ENCODE measurements at places on chromosomes 3 and 15.

GRCh38 chr3:138678874-138679392, 70.4 kb downstream of the FAIM start:
- peaks cover 16% of the 10 kb centered on the region for H3K36me3 ChIP-seq
- H3K27ac ChIP-seq = no peak overlapping the region
- no peaks in the 10 kb centered on the region for H3K27me3 ChIP-seq
- no peak overlapping the region for H3K4me3 ChIP-seq
- H3K4me1 ChIP-seq = peaks cover 19% of the 10 kb centered on the region
- no peak for DNase-seq

DNA sequence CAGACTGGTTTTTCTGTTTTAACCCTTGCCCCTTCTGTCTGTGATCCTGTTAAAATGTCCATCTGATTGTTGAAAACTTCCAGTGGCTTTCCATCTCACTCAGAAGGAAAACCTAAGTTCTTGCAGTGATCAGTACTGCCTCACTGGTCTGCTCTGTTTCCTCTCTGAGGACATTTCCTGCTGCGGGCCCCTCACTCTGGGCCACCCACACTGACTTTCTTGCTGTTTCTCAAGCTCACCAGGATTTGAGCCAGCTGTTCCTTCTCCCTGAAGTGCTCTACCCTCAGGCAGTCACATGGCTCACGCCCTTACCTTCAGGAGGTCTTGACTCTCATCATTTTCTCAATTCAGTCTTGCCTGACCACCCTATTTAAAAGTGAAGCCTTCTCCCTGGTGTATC, 1.8 kb downstream of the GRK7 start:
- H3K36me3 ChIP-seq = no peaks in the 10 kb centered on the region
- H3K27me3 ChIP-seq = peaks cover 2% of the 10 kb centered on the region
- no peak overlapping the region for H3K27ac ChIP-seq
- no peak overlapping the region for H3K4me3 ChIP-seq
- no peak for DNase-seq
- H3K4me1 ChIP-seq = no peaks in the 10 kb centered on the region

DNA sequence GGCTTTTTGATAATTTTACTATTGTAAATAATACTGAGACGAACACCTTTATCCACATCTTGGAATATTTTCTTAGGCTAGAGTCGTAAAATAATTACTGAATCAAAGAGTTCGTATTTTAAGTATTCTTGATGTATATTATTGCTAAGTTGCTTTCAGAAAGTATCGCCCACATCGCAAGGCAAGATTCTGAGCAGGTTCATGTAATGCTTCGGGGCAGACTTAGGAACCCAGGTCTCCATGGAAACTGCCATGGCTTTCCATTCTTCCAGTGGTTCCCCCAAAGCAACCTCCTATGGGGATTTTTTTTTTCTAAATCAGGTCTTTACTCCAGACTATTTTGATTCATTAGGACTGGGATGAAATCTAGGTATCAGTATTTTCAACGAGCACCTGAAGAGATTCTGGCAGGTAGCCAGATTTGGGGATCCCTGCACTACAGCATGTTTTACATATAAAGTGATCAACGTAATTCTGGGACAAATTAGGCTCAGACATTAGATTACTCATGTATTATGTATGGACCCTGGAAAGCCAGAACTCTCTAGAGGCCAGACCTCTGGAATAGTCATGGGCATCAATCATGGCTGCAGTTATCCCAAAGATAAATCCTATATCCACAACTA, 86.5 kb downstream of the B3GNT5 start:
- no peak for DNase-seq
- no peak overlapping the region for H3K4me3 ChIP-seq
- H3K4me1 ChIP-seq = no peaks in the 10 kb centered on the region
- H3K27me3 ChIP-seq = no peaks in the 10 kb centered on the region
- H3K36me3 ChIP-seq = no peaks in the 10 kb centered on the region

GRCh38 chr3:84946240-84946639, 12.5 kb upstream of the CADM2 start:
- no peaks in the 10 kb centered on the region for H3K4me1 ChIP-seq
- no peak overlapping the region for H3K4me3 ChIP-seq
- no peak overlapping the region for H3K27ac ChIP-seq
- no peak for DNase-seq
- no peaks in the 10 kb centered on the region for H3K36me3 ChIP-seq
- no peaks in the 10 kb centered on the region for H3K27me3 ChIP-seq

- H3K4me3 ChIP-seq = no peak overlapping the region
- no peaks in the 10 kb centered on the region for H3K36me3 ChIP-seq
- H3K27ac ChIP-seq = peak overlapping the region; percentile 92
- no peak for DNase-seq
- H3K4me1 ChIP-seq = peaks cover 4% of the 10 kb centered on the region
These were observed 29.4 kb upstream of the UBL7 start for GRCh38 chr15:74490339-74490689.

GRCh38 chr15:44719293-44719999, 8.1 kb downstream of the B2M start:
- no peaks in the 10 kb centered on the region for H3K27me3 ChIP-seq
- H3K4me3 ChIP-seq = no peak overlapping the region
- no peaks in the 10 kb centered on the region for H3K36me3 ChIP-seq
- no peaks in the 10 kb centered on the region for H3K4me1 ChIP-seq
- H3K27ac ChIP-seq = no peak overlapping the region

DNA sequence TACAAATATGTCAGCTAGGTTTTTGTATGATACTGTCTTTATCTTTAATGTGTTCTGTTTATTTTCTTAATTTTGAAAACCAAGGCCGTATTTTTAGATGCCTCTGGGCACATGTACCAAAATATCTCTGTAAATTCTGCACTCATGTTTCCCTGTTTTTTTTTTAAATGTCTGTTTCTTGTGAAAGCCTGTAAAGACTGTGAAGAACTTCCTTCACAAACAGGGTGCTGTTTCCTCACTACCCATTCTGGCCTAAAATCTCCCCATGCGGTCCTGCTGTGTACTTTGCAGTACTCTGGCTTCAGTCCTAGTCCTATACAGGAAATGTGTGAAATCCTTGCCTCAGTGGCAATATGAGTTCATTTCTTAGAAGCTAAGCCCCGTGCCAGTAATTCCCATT, 133.4 kb upstream of the ZBTB20 start:
- no peaks in the 10 kb centered on the region for H3K36me3 ChIP-seq
- DNase-seq = no peak
- H3K4me1 ChIP-seq = no peaks in the 10 kb centered on the region
- H3K4me3 ChIP-seq = no peak overlapping the region
- no peaks in the 10 kb centered on the region for H3K27me3 ChIP-seq

GRCh38 chr15:50112488-50113186, 6.4 kb downstream of the ATP8B4 start:
- no peaks in the 10 kb centered on the region for H3K27me3 ChIP-seq
- H3K4me3 ChIP-seq = no peak overlapping the region
- peaks cover 4% of the 10 kb centered on the region for H3K4me1 ChIP-seq
- no peak overlapping the region for H3K27ac ChIP-seq

DNA sequence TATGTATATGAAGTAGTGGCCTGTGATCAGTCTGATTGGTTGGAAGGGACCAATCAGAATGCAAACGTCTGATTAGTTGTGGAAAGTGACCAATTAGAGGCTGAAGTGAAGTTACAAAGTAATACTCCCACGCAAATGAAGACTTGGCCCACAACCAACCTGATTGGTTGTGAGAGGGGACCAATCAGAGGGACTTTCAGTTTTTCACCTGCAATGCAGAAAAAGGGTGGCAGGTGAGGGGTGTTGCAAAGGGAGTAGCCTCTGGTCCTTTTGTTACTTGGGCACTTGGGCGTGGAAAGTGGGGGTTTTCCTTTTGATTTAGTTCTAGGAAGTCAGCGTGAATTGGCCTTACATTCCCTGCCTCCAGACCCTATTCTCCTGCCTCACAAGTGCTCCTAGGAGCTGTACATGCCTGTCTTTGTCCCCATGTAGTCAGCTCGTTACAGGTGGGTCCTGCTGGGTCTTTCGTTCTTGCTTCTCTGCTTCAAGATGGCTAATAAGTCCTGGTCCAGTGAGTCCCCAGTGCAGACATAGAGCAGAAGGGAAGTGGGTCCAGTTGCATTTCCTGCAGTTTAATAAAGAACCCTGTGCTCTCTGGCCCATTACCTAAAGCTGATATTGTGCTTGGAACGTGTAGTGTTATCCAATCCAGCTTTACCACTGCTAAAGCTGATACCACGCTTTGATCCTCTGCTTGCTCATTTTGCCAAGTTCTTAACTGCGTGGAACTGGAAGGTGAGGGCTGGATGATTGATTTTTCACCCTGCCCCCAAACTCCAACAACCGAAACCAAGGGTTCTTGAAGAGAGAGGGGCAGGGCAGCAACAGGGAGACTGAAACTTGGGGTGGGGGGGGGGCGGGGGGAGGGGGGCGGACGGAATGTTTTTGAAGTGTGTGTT, 46.0 kb upstream of the CD47 start:
- no peaks in the 10 kb centered on the region for H3K27me3 ChIP-seq
- DNase-seq = no peak
- no peaks in the 10 kb centered on the region for H3K36me3 ChIP-seq
- no peak overlapping the region for H3K27ac ChIP-seq
- H3K4me1 ChIP-seq = no peaks in the 10 kb centered on the region
- no peak overlapping the region for H3K4me3 ChIP-seq

GRCh38 chr3:179682426-179683080, 29.7 kb downstream of the USP13 start:
- no peak overlapping the region for H3K4me3 ChIP-seq
- H3K4me1 ChIP-seq = peaks cover 4% of the 10 kb centered on the region
- peaks cover 6% of the 10 kb centered on the region for H3K36me3 ChIP-seq
- H3K27ac ChIP-seq = no peak overlapping the region
- H3K27me3 ChIP-seq = peaks cover 3% of the 10 kb centered on the region

GRCh38 chr3:133294253-133294652, 105.6 kb upstream of the BFSP2 start:
- H3K4me3 ChIP-seq = no peak overlapping the region
- DNase-seq = no peak
- H3K27me3 ChIP-seq = peaks cover 2% of the 10 kb centered on the region
- H3K36me3 ChIP-seq = no peaks in the 10 kb centered on the region

GRCh38 chr3:1969281-1969680, 129.4 kb upstream of the CNTN4 start:
- no peak for DNase-seq
- no peaks in the 10 kb centered on the region for H3K36me3 ChIP-seq
- H3K27ac ChIP-seq = no peak overlapping the region
- H3K27me3 ChIP-seq = no peaks in the 10 kb centered on the region

DNA sequence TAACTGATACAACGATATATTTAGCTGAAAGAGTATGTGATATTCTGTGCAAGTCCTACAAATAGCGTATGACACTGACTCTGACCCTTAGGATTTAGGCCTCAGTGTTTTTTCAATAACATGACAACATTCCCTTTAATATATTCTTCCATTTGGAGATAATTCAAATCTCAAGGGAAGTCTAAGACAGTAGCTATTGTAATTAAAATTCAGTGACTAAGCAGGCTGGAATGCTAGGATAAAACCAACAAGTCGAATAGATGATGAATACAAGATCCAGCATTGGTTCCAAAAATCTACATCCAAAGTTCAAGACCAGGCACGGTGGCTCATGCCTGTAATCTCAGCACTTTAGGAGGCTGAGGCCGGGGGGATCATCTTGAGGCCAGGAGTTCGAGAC, 56.2 kb downstream of the QTRT2 start:
- DNase-seq = no peak
- H3K36me3 ChIP-seq = no peaks in the 10 kb centered on the region
- H3K27ac ChIP-seq = no peak overlapping the region
- H3K27me3 ChIP-seq = no peaks in the 10 kb centered on the region

- H3K27ac ChIP-seq = no peak overlapping the region
- H3K4me1 ChIP-seq = no peaks in the 10 kb centered on the region
- DNase-seq = no peak
- no peaks in the 10 kb centered on the region for H3K27me3 ChIP-seq
- H3K36me3 ChIP-seq = no peaks in the 10 kb centered on the region
- no peak overlapping the region for H3K4me3 ChIP-seq
These were observed 35.4 kb downstream of the CCDC191 start for GRCh38 chr3:114020907-114021306.

DNA sequence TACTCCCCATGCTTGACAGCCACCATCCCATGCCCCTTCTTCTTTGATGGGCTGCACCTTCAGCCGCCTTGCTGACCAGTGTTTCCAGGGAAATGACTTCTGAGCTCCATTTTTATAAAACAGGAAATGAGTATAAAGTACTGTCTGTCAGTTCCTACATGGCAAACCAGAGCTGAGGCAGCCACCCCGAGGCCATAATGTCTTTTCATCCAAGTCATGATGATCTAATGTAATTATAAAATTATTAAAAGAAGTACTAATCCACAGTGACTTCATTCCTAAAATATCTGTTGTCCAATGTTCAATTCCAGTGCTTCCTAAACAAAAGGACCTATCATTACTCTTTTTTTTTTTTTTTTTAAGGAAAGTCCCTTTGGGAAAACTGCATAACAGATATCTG, 75.2 kb upstream of the HERC1 start:
- H3K36me3 ChIP-seq = no peaks in the 10 kb centered on the region
- H3K27me3 ChIP-seq = peaks cover 4% of the 10 kb centered on the region
- no peak for DNase-seq
- no peak overlapping the region for H3K27ac ChIP-seq
- H3K4me1 ChIP-seq = peaks cover 7% of the 10 kb centered on the region
- no peak overlapping the region for H3K4me3 ChIP-seq

DNA sequence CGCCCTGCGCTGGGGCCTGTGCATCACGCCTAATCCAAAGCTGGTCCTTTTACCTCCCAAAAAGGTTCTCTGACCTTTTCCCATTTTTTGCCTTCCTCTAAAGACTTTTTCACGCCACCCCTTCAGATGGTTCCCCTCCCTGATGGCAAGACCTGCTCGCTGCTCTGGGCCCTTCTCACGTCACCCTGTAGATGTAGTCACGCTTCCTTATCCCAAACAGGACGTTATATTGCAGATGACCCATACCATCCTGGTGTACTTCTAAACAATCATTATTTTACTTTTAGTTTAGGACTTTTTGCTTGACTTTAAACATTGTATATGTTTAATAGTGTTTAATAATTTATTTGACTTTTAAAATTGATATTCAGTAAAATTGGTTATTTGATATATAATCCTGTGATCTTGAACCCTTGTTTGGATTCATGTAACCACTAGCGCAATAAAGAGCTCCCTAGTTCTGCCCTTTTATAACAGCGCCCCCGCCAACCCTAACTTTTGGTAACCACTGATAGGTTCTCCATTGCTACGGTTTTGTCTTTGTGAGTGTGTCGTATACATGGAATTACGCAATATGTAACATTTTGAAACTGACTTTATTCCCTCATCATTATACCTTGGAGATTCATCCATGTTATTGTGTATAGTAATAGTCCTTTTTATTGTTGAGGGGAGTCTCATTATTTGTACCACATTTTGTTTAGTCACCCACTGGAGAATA, 159.0 kb upstream of the CHRNA7 start:
- DNase-seq = no peak
- peaks cover 12% of the 10 kb centered on the region for H3K27me3 ChIP-seq
- H3K4me1 ChIP-seq = peaks cover 50% of the 10 kb centered on the region
- H3K36me3 ChIP-seq = peaks cover 10% of the 10 kb centered on the region
- peak overlapping the region; percentile 100 for H3K27ac ChIP-seq

DNA sequence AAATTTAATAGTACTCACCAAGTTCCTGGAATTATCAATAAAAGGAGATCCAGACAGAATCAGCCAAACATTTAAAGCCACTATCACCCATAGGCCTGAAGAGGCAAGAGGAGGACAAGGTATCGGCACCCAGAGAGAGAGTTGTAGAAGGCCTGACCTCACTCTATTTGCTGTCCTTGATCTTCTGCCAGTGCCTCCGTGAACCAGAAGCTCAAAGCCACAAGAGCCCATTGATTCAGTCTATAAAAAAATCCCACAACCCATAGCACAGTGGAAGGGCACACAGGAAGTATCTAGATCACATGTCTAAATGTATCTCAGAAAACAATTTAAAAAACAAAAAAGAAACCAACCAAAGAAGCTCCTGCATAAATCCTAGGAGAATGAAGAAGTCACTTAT, 68.6 kb upstream of the FAM174B start:
- H3K4me3 ChIP-seq = no peak overlapping the region
- no peak for DNase-seq
- no peaks in the 10 kb centered on the region for H3K27me3 ChIP-seq
- no peaks in the 10 kb centered on the region for H3K4me1 ChIP-seq
- no peak overlapping the region for H3K27ac ChIP-seq
